ENCODE measurements at places on chromosomes 11 and 22. TPM values are rescaled to one million over a fixed set of nuclear protein-coding genes. Genes with fewer than 3 reads are reported as not detected.

Gene ALDH3B1
- 0.45 TPM for total RNA-seq

Gene PDGFB
- 18.2 TPM for total RNA-seq

Gene TBX1
- 0.12 TPM for total RNA-seq

Gene OR2AG1
- total RNA-seq = not detected

Gene RFPL1
- total RNA-seq = not detected

DNA sequence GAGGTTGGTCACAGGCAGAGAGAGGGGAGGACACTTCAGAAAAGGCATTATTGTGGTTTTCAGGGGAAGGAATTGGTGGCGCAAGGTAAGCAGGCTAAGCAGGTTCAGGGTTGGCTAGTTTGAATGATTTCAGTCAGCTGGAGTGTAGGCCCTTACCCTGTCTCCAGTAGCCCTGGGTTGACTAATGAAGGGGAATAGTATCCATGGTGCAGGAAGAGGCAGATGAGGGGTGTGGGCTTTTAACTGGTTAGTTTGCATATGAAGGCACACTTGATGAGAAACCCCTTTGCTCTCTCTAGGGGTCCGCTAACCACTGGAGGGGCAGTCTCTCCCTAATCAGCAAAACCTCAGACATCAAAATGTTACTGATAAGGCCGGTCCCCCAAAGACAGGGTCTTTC is 249.7 kb downstream of the AASDHPPT start:
- no peak for DNase-seq

GRCh38 chr11:29937526-29937925 is 79.3 kb downstream of the KCNA4 start:
- DNase-seq = no peak

DNA sequence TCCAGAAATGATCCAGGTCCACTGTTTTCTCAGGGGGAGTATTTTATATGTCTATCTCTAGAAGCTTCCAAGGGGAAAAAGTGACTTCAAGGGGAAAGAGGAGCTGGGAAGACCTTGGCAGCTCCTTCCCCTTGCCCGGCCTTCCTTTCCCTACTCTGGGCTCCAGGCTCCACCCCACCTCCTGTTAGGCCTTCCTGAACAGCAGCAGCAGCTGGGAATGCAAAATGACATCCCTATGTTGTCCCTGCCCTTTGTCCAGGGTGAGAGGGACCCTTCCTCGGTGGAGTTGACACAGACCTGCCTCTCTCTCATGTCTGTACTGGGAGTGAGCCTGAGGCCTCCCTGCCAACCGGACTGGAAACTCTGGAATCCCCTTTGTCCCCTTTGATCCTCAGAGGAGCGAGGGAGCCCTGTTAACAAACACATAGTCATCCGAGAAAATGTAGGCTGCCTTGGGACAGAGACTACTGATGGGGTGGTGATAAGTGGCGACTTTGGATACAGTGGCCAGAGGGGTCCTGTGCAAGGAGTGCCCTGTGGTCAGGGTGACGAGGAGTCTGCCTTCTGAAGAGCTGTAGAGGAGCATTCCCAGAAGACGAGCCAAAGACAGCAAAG is 9.0 kb upstream of the MALAT1 start:
- no peak for DNase-seq

DNA sequence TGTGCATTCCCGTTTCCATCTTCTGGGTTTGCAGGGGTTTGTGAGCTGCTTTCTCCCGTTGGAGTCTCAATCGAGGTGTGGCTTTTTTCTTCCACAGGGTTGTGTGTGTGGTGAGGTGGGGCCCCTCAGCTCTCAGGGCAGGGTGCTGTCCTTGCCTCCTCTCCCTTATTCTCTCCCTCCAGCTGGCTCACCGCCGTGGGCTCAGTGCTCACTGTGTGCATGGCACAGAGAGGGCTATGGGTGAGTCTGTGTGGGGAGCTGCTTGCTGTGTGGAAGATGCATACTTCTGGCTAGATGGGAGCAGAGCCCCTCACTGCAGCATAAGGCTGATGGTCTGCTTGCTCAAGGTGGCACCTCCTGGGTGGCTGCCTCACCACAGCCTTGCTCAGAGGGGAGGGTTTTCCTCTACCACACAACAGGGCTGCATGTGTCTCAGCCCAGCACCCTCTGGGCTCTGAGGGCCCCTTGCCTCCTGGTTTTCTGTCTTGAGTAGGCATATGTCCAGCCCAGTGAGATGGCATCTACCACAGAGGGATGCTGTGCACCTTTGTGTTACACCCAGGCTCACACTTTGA is 203.1 kb upstream of the B3GAT1 start:
- DNase-seq = no peak

DNA sequence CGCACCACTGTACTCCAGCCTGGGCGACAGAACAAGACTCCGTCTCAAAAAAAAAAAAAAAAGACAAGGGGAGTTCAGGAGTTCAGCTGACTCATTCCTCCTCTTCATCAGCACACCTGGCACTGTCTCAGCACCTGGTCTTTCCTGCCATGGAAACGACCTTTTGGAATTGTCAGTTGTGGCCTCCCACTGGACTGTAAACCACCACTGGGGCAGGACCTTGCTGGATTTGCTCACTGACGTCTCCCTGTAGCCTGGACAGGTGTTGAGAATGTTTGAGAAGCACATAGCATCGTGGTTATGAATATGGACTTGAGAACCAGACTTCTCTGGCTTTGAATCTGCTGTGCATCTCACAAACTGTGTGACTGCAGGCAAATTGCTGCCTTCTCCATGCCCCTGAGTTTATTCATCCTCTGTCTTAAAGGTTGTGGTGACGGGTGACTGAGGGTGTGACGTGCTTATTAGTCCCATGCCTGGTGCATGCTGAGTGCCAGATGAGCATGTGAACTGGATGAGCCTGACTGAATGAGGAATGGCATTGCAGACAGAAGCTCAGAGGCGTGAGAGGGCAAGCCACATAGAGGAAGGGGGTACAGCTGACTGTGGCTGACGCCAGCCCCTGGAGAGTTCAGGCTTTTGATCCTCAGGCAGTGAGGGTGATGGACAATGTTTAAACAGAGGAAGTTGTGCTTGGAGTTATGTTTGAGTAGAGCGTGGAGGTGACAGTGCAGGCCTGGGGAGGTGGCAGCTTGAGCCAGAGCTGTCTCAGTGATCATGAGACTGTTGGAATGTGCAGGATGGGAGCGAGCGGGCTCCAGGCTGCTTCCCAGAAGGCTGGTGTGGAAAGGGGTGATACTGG is 12.7 kb downstream of the TOM1 start:
- DNase-seq = peak; percentile 40

GRCh38 chr11:14109742-14110141 is 147.2 kb downstream of the SPON1 start:
- DNase-seq = no peak

GRCh38 chr22:45295492-45295891 is 10.7 kb downstream of the UPK3A start:
- no peak for DNase-seq

DNA sequence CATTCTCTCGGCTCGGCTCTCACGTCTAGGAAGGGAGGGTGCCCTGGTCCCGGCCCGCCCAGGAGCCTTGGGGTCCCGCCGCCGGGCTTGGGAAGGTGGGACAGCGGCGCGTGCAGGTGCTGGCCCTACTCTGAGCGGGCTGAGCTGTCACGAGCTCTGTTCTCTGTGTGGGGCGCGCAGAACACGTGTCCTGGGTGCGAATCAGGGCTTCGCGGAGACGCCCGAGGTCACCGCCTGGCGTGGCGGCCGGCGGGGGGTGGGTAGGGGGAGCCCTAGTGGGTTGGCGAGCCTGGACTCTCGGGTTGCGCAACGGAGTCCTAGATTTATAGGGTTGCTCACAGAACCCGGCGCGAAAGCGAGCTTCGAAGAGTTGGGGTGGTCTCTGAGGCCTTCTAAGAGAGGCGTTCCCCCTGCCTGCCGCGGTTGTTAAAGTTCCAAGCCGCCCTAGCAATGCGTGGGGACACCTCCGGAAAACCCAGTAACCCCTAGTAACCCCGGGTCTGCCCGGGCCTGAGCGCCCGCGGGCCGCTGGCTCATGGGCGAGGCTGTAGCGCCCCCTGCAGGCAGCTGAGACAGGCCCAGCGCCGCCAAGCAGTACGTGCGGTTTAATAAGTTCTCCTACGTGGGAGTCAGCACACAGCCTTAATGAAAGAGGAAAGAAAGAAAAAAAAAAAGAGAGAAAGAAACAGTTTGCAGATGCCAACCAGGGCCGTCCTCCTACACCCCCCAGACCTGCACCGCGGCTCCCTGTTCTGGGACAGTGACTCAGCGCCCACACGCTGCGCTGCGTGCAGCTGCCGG is 2.7 kb downstream of the ADM start:
- DNase-seq = peak; percentile 95

- DNase-seq = no peak
These were observed 7.8 kb upstream of the KDM2A start for GRCh38 chr11:67111261-67111660.

- no peak for DNase-seq
These were observed 135.3 kb downstream of the MORC2 start for GRCh38 chr22:30833322-30833721.

- no peak for DNase-seq
These were observed 3.8 kb downstream of the PKDREJ start for GRCh38 chr22:46259374-46259773.

- DNase-seq = peak; percentile 14
These were observed 17.5 kb downstream of the FGF3 start for GRCh38 chr11:69801513-69802335.

GRCh38 chr11:124657904-124658303 is 15.6 kb downstream of the SIAE start:
- peak; percentile 10 for DNase-seq

- no peak for DNase-seq
These were observed 31.3 kb downstream of the TMEM123 start for GRCh38 chr11:102421261-102421660.

Data from cardiac muscle cell (in vitro differentiated cells and primary cell).